ENCODE measurements at places on chromosomes 6 and 20.

DNA sequence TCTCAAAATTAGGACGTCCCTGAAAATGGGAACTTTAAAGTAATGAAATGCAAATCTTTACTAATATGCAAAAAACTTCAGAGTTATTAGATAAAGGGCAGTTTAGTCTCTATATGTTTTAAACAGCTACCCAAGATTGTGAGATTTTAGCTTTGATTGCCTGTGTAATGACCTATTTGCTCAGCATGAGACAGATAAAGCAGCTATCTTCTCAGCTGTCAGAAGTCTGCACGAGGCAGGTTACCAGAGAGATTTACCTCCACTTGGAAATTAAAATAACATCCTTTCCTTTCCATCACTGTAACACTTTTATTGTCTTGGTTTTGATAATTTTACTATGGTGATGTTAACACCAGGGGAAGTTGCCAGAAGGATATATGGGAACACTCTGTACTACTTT, 436.6 kb upstream of the OPRM1 start:
- DNase-seq, result no peak

- DNase-seq, result no peak
Measured at GRCh38 chr20:52975029-52975732, 3.0 kb downstream of the TSHZ2 start.

DNA sequence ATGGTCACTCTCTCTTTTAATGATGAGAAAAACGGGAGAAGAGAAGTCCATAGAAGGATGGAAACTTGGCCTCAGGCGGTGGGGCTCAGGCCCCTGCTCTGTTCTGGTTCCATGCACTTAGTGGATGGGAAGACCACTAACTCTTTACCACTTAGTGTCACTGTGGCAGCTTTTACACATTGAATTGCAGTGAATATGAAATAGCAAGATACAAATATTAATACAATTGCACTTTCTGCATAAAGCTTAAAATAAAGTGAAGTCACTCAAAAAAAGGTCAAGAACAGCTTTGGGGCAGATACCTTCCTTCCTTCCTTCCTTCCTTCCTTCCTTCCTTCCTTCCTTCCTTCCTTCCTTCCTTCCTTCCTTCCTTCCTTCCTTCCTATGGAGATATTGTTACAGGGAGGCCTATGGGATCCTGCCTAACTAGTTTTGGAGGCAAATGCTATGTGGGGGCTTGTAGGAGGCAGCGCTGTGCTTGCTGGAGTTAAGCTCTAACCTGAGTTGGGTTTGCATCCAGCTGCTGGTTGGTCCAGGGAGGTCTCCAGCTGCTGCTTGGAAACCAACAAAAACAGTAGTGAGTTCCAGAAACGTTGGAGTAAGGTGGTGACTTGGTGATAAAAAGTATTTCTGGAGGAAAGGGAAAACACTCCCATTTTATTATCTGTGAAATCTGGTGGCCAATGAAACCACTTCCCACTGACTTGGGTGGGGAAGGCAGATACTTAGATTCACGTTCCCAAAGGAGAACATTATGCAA, 62.3 kb upstream of the NKX2-2 start:
- no peak for DNase-seq

GRCh38 chr6:37819802-37820717, 533 bp downstream of the ZFAND3 start:
- DNase-seq, result peak; percentile 23

- DNase-seq, result no peak
Measured at GRCh38 chr20:9134346-9134745, 65.5 kb downstream of the PLCB4 start.

- no peak for DNase-seq
Measured at GRCh38 chr6:100719883-100720682, 161.0 kb downstream of the ASCC3 start.

DNA sequence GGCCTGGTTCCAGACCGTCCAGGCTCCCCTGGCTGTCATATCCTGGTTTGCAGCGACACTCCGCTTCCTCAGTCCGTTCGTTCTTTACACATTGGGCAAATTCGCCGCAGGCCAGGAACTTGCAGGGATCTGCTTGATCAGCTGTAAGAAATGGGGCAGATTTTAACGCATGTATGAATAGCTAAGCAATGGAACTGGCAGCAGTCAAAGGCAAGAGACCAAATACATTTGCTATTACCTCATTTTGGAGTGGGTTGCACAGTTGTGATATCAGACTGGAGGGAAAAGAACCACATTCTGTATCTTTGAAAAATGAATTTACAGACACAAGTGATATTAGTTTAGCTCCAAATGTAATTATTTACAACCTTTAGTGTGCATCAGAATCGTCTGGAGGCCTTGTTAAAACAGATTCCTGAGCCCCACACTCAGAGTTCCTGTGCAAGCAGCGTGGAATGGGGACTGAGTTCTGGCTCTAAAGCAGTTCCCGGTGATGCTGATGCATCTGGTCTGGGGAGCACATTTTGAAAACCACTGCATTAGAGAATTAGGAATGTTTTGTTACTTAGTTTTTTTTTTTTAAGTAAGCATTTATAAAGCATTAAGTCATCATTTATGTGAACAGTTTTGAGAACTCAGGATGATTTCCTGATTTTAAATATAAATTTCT, 141.3 kb downstream of the IMPG1 start:
- no peak for DNase-seq

DNA sequence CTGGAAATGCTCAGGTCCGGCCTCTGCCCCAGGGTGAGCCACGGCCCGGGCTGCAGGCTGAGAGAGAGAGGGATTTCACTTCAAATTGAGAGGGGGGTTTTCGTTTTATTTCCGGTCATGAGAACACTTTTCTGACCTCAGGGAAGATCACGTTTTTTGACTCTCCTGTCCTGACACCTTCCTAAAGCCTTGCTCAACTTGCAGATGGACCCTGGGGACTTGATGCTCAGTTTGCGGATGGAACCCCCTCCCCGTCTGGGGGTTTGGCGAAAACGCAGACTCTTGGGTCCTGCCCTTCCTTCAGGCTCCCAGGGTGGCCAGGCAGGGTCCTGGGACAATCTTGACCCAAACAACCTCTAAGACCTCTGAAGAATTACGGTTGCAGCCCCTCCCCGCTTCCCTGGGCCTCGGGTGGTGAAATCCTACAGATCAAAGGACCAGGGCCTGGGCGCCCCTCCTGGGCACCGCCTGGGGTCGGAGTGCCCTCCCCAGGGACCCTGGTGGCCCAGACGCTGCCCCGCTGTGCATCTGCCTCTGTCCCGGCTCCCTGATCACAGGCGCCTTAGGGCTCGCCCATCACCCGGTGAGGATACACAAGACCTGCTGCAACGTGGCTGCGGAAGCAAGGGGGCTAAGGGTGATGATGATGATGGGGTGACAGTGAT, 148.2 kb downstream of the ERMARD start:
- DNase-seq, result no peak

DNA sequence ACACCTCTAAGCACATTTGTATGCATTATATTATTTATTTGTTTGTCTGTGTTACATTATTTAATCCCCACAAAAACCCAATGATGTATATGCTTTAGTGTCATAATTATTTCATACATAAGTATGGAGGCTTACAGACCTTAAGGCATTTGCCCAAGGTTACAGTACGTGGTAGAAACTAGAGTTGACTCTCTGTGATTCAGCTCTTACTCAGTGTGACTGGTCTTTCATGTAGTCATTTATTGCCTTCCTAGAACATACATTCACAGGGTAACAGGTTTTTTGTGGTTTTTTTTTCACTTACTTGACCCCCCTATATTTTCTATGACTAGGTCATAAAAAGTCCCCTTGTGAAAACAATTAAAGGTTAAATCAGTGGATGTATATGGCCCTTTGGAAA, 566.8 kb downstream of the TFAP2A start:
- DNase-seq, result no peak

DNA sequence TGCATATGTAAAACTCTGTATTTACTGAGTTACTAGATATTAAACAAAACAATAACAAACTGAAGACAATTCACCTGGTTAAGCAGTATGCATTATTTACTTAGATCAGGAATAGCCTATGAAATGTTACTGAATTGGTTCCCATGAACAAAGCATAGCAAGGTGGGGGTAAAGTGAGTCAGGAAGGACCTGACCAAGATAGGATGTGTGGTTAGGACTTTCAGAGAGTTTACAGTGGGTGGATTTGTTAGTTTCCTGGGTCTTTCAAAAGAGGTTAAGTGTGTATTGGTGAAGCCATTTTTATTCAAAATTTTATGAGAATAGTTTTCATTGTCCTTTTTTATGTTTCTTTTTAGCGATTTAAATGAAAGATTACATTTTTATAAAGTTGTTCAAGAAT, 32.9 kb downstream of the TBPL1 start:
- no peak for DNase-seq

- no peak for DNase-seq
Measured at GRCh38 chr20:20513720-20514119, 145.8 kb downstream of the INSM1 start.

- DNase-seq, result no peak
Measured at GRCh38 chr6:139600343-139600742, 225.9 kb upstream of the CITED2 start.

DNA sequence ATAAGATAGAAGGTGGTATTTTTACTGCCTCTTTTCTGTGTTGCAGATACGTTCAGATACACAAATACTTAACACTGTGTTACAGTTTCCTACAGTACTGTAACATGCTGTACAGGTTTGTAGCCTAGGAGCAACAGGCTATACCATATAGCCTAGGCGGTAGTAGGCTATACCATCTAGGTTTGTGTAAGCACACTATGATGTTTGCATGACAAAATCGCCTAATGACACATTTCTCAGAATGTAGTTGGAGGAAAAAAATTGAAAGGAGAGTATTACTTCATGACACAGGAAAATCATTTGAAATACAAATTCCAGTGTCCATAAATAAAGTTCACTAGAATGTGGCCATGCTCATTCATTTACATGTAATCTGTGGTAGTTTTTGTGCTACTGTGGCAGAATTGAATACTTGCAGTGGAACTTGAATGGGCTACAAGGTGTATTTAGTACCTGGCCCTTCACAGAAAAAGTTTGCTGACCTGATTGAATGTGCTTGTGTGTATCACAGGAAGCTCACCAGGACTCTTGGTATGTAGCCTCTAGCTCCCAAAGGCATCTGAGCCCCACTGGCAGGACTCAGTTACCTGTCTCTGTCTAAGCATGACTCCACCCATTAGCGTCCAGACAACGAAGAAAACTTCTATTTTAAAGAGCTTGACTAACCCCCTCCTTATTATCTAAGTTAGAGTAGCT, 18.8 kb downstream of the TOP1 start:
- no peak for DNase-seq

- DNase-seq, result no peak
Measured at GRCh38 chr6:2818593-2818992, 23.1 kb downstream of the SERPINB1 start.

DNA sequence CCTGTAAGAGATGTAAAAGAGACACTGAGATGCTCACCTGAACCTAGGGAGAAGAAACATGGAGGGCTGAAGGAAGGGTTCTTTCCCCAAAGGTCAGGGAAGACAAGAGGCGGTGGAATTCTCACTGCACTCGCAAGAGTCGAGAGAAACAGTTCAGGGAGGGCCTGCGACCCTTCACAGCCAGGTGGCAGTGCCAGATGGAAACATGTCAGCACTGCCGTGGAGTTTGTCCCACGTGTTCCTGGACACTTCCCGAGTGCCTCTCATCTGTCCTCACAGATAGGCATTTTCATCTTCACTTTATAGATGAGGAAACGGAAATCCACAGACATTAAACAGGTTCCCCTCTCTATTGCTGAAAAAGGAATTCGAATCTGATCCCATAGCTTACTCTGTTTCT, 70.4 kb upstream of the SYNJ2 start:
- no peak for DNase-seq

DNA sequence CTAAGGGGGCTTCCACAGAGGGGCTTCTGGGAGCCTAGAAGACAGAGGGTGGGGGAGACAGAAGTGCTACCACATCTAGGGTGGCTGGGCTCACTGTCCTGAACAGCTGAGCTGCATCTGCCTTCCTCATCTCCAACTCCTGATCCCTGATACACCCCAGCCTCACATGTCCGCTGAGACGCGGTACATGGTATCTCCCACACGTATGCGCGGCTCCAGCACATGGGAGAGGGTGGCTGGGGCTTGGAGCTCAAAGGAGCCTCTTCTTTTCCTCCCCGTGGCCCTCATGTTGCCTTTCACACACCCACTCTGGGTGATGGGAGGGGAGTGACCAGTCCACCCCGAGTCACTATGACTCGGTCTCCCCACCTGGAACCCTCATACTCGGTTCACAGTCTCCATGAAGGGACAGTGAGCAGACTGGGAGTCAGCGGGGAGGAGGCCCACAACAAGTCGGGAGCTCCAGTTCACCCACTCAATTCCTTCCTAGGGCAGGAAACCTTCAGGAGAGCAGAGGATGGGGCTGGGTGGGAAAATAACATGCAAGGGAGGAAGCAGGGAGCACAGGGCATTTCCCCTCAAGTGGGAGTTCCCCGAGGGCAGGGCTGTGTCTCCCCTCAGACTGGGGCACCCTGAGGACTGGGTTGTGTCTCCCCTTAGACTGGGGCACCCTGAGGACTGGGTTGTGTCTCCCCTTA, 61.7 kb downstream of the MRPL14 start:
- DNase-seq, result no peak

GRCh38 chr20:43567477-43567876, 8.7 kb downstream of the SGK2 start:
- no peak for DNase-seq

- DNase-seq, result no peak
Measured at GRCh38 chr20:2350606-2351005, 30.1 kb upstream of the TGM6 start.

DNA sequence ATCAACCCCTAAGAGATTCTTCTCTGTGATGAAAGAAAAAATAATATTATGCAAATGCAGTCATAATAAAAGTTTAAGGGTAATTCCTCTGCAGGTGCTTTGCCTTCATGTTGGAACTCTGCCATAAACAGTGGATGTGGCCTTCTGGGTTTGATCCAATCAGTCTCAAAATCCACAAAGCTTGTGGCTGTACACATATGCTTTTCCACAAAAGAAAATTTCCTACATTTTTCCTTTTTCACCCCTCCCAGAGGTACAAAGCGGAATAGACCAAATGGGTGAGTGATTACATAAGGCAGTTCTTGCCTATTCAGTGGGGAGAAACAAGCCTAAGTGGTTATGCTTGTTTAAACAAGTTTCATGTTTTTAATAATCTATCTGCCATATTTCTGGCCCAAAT, 16.7 kb downstream of the CALHM5 start:
- DNase-seq, result no peak
